ENCODE measurements at places on chromosomes 12 and 14. TPM values are rescaled to one million over a fixed set of nuclear protein-coding genes. Genes with fewer than 3 reads are reported as not detected.
A peak's percentile ranks its signal among the peaks of the same experiment; 100 is the strongest.

The MANSC4 gene
- not detected for total RNA-seq

The SIX6 gene
- not detected for total RNA-seq

The AKAP3 gene
- 1.6 TPM for total RNA-seq

The KLRG1 gene
- 1.9 TPM for total RNA-seq

The RNF34 gene
- 9.9 TPM for total RNA-seq

The DYNC1H1 gene
- 118 TPM for total RNA-seq

The HCAR1 gene
- not detected for total RNA-seq

The CLEC2B gene
- 1.4 TPM for total RNA-seq

The SDR9C7 gene
- not detected for total RNA-seq

The VPS33A gene
- total RNA-seq: 8.4 TPM

The ASIC1 gene
- total RNA-seq: 0.28 TPM

The PTPN6 gene
- 17.8 TPM for total RNA-seq

The TAS2R7 gene
- total RNA-seq: not detected

The SERPINA1 gene
- 17,840 TPM for total RNA-seq

The PLEKHG7 gene
- total RNA-seq: not detected

GRCh38 chr12:127260531-127260930 lies 1006.4 kb upstream of the TMEM132C start:
- DNase-seq: no peak

DNA sequence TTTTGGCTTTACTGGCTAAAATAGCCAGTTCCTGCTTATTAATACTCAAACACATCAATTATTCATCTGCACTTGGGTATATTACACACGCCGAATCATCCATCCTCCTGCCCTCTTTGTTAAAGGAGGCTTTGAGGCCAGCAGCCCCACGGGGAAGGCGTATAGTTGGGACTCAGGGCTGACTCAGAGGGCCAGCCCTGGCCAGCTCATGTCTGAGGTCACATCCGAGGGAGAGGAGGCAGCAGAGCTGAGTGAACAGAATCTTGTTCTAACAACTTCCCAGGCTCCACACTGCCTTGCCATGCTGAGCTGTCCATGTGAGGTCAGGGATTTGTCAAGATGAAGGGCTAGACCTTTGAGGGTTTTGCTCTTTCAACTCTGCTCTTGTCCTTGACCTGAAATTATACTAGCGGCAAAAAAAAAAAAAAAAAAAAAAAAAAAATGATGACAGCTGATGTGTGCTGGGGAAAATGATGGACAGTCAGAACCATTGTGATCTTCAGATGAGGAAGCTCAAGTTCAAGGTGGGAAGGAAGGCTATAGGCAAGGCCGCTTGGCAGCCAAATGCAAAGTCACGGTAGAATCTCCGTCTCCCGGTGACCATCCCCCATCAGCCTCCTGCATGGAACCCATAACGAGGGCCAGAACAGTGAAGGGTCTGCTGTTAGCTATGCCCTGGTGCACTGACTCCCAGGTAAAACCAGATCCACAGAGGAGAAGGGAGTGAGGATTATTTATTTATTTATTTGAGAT lies 12.5 kb upstream of the MARK3 start:
- DNase-seq: no peak

GRCh38 chr12:106914796-106915634 lies 40.7 kb upstream of the TMEM263 start:
- DNase-seq: no peak

GRCh38 chr12:48695859-48696258 lies 13.8 kb upstream of the KANSL2 start:
- no peak for DNase-seq

- DNase-seq: no peak
These were observed 29.2 kb downstream of the TMEM229B start for GRCh38 chr14:67459336-67459735.

DNA sequence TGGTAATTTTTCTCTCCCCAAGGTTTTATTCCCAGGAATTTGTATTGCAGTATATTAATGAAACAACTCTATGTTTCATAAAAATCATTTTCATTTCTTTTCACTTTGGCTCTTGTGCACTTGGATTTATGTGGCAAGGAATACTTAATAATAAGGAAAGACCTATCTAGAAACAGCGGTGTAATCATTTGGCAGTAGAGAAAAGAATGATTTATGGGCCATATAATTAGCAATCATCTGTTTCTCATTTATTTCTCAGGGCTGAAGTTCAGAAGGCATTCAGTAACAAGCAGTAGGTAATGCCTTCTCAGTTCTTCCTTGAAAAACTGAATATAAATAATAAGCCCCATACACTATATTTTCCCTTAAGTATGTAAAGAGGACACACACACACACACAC lies 172.6 kb downstream of the ANO4 start:
- DNase-seq: no peak

DNA sequence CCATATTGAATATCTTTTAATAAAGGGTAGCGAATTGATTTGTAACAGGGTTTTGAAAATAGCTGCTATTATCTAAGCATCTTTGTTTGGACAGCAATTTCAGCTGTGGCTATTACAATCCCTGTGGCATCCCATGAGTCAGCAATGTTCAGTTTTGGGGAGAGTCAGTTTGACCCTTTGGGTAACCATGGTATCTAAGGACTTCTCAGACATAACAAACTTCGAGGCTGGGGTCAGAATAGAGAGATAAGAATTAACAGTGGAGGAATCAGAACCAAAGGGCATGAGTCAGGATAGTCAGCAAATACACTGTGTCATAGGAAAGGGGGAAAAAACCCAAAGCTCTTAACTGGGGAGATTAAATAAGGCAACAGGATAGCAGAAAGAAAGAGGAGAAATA lies 11.7 kb upstream of the PTHLH start:
- DNase-seq: no peak

GRCh38 chr12:31929027-31929526 lies 30.1 kb upstream of the RESF1 start:
- DNase-seq: no peak

DNA sequence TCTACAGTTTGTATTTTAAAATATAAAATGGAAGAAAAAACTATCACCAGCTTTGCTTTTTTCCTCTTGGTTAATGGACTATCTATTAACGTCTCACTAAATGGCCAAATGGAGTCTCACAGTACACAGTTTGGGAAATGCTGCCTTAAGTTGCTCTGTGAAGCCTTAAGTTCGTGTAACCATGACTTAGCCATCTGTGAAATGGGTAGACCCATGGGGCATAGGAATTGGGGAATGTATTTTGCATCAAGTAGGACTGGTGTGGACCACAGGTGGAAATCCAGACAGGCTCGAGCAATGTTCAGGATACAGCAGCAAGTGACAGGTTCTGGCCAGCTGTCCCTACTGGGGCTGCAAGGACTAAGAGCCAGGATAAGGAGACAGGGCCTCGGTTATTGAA lies 4.8 kb downstream of the P2RX7 start:
- DNase-seq: no peak

GRCh38 chr12:52791271-52792184 lies 4.4 kb downstream of the KRT3 start:
- no peak for DNase-seq

DNA sequence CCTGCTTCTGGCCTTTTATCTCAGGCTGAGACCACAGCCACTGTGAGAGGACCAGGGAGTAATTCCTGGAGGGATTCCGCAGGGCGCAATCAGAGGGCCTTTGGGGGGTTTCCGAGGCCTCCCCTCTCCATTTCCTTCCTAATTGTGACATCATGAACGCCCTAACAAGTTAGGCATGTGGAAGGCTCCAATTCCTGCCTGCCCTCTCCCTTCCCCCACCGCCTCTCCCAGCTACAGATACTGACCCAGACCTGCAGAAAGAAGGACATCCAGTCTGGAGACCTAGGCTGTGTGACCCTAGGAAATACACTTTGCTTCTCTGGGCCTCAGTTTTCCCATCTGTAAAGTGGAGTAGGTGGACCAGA lies 637.9 kb downstream of the MED13L start:
- no peak for DNase-seq

- DNase-seq: no peak
These were observed 117.7 kb downstream of the OTOGL start for GRCh38 chr12:80217011-80217535.

- DNase-seq: no peak
These were observed 48.8 kb downstream of the SYNE2 start for GRCh38 chr14:63901434-63902085.

DNA sequence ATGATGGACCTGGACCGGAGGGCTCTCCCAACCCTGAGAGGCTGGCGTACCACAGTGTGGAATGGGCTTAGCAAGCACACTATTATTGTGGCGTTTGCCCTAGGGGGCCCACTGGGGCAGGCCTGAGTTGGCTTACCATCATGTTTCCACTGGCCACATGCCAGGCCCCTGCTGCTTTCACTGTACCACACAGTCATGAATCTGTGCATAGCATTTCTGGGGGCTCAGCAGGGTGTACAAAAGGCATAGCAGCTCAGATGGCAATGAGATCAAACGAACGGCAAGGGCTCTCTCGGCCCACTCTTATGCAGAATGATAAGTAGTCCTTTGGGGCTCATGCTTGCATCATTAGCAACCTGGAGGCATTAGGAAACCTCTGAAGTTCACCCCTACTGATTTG lies 137.0 kb upstream of the HIF1A start:
- no peak for DNase-seq

GRCh38 chr12:94053676-94054075 lies 94.7 kb upstream of the PLXNC1 start:
- no peak for DNase-seq

DNA sequence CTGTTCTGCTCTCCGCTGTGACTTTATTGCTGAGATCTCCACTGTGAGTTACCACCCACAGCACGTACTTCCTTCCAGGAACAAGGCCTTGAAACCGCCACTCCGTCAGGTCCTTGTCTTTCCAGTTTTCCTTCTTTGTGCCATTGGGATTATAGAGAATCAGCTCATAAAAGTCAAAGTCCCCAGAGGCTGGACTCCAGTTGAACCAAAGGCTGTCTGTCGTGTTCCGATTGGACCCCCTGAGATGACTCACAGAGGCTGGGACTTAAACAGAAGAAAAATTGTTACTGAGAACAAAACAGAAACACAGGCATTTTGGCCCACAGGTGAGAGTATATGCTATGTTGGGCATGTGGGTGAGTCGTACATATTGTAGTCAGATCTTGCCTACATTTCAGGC lies 76.6 kb downstream of the PTPRB start:
- no peak for DNase-seq

GRCh38 chr14:102087762-102088011 lies 843 bp upstream of the HSP90AA1 start:
- DNase-seq: no peak

- no peak for DNase-seq
These were observed 126.7 kb downstream of the EPS8 start for GRCh38 chr12:15662303-15662980.

DNA sequence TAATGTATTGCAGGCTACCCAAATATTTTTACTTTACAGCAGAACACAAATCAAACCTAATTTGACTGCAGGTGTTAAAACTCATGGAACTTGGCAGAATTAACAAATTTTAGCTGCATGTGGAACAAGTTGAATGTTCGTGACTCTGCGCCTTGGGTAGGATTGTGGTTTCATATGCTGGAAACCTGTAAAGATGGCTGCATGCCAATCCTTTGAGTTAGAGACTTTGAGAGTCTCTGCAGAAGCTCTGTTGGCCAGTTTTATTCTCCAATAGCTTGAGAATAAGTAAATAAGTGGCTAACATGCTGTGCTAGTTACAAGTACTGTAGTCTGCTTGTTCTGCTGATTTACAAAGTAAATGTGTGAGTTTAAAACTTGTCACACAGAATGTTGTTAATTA lies 77.8 kb downstream of the PDE6H start:
- DNase-seq: no peak

DNA sequence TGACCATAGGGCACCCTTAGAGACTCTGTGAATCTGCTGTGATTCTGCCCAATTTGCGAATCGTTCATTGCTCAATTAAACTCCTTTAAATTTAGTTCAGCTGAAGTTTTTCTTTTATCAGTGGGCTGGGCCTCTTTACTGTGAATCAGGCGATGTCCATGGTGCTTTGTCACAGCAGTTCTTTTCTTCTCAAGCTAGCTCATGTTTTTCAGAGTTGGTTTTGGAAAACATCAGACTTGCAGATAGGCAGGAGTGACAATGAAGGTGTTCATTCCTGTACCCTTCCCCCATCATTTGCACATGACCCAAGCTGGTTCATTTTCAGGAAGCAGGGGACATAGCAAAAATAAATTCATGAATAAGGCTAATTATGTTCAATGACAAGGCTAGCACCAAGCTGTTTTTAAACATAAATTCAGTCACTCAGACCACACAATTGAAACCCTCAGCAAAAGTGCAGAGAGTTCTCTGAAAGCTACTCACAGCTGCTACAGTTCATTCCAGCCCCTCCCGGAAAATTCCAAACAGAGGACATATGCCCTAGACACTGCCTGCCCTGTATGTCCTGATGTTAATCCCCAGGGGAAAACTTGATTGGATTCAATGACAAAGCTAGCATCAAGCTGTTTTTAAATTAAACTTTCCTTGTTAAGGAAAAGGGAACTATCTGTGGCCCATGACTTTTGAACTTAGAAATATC lies 383.3 kb downstream of the C12orf75 start:
- no peak for DNase-seq

DNA sequence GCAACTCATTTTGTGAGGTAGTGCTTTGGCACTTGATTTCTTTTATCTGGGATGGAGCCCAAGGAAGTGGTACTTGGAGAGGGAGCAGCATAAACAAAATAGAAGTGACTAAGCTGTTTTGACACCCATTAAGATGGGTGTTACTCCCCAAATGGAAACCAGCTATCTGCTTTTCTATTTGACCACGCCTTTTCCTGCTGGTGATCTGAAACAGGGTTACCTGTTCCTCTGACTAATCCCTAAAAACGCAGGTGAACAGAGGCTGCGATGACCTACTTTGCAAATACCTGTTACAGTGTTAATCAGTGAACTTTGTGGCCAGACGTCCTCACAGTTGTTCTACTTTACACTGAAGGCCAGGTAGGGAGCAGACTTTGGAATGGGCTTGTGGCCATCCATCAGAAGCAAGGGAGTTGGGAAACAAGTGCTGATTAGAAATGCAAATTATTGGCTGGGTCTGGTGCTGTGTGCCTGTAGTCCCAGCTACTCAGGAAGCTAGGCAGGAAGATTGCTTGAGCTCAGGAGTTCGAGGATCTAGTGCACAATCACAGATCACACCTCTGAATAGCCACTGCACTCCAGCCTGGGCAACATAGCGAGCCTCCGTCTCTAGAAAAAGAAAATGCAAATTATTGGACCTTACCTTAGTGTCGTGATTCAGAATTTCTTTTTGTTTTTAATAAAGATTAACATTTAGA lies 58.3 kb upstream of the HECTD1 start:
- peak; percentile 92 for DNase-seq

GRCh38 chr14:67131691-67132090 lies 57.5 kb upstream of the GARIN2 start:
- DNase-seq: no peak

- DNase-seq: no peak
These were observed 49.2 kb downstream of the ACACB start for GRCh38 chr12:109165599-109165998.

DNA sequence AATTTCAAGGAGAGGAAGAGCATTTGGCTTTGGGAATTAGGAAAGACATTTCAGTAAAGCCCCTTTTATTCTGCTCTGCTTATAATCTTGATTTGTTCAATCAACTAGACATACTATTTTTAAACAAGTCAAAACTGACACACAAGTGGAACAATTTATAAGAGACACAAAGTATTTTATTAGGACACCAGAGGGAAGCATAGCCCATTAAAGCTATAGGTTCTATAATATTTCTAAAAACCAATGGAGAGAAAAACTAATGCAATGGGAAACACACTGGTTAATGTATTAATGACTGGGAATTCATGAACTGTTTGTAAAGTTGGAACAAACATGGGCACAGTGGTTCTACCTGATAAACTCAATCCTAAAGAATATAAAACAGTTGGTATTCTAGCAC lies 15.3 kb upstream of the CERS5 start:
- no peak for DNase-seq

- peak; percentile 70 for DNase-seq
These were observed 4.2 kb upstream of the BAZ2A start for GRCh38 chr12:56634242-56634836.

GRCh38 chr12:94603434-94604365 lies 46.7 kb downstream of the TMCC3 start:
- DNase-seq: peak; percentile 65

All from left lobe of liver (tissue), 2 donors.